ENCODE measurements at places on chromosomes 13 and 19. TPM values are rescaled to one million over a fixed set of nuclear protein-coding genes. Genes with fewer than 3 reads are reported as not detected.

Gene GPR4
- 0.47 TPM for polyA plus RNA-seq

Gene NRTN
- polyA plus RNA-seq: 0.11 TPM

Gene TNFRSF19
- polyA plus RNA-seq: 260 TPM

Gene MIR17HG
- polyA plus RNA-seq: 0.36 TPM

Gene MLLT1
- 14.4 TPM for polyA plus RNA-seq

Gene IL12RB1
- polyA plus RNA-seq: 0.75 TPM

Gene YJEFN3
- 0.62 TPM for polyA plus RNA-seq

Gene CEACAM20
- polyA plus RNA-seq: not detected

Gene HPN
- not detected for polyA plus RNA-seq

Gene ERICH6B
- not detected for polyA plus RNA-seq

Gene AKT2
- polyA plus RNA-seq: 81.5 TPM
